ENCODE measurements at places on chromosomes 7 and 10. TPM values are rescaled to one million over a fixed set of nuclear protein-coding genes. Genes with fewer than 3 reads are reported as not detected.

IFIT1 gene
- total RNA-seq: 2.4 TPM

GRCh38 chr10:101485207-101485606 lies 102.8 kb downstream of the POLL start:
- H3K4me3 ChIP-seq: no peak overlapping the region
- no peak overlapping the region for H3K27ac ChIP-seq
- DNase-seq: no peak
- peaks cover 38% of the 10 kb centered on the region for H3K27me3 ChIP-seq

GRCh38 chr7:129271500-129272355 lies 46.9 kb downstream of the AHCYL2 start:
- peaks cover 27% of the 10 kb centered on the region for H3K36me3 ChIP-seq
- H3K27ac ChIP-seq: peak overlapping the region; percentile 31
- peaks cover 5% of the 10 kb centered on the region for H3K4me1 ChIP-seq
- peak; percentile 37 for DNase-seq
- no peak overlapping the region for H3K4me3 ChIP-seq

- peaks cover 10% of the 10 kb centered on the region for H3K4me1 ChIP-seq
- H3K4me3 ChIP-seq: no peak overlapping the region
- peaks cover 5% of the 10 kb centered on the region for H3K36me3 ChIP-seq
- no peaks in the 10 kb centered on the region for H3K27me3 ChIP-seq
- DNase-seq: no peak
These were observed 94.1 kb downstream of the ARMH3 start for GRCh38 chr10:101961591-101962498.

- H3K4me1 ChIP-seq: no peaks in the 10 kb centered on the region
- H3K4me3 ChIP-seq: no peak overlapping the region
- H3K36me3 ChIP-seq: peaks cover 6% of the 10 kb centered on the region
- H3K27me3 ChIP-seq: no peaks in the 10 kb centered on the region
These were observed 73.9 kb upstream of the PDGFA start for GRCh38 chr7:593324-594115.

GRCh38 chr7:25895792-25896171 lies 256.2 kb upstream of the NFE2L3 start:
- peaks cover 27% of the 10 kb centered on the region for H3K4me1 ChIP-seq
- peaks cover 11% of the 10 kb centered on the region for H3K27me3 ChIP-seq
- H3K27ac ChIP-seq: no peak overlapping the region
- H3K36me3 ChIP-seq: no peaks in the 10 kb centered on the region

All from neural crest cell (in vitro differentiated cells).